ENCODE measurements at places on chromosomes 6 and 20. TPM values are rescaled to one million over a fixed set of nuclear protein-coding genes. Genes with fewer than 3 reads are reported as not detected.

Gene RWDD1
- total RNA-seq = 65.2 TPM

Gene PACRG
- 7.4 TPM for total RNA-seq

Gene NT5E
- 4.2 TPM for total RNA-seq

DNA sequence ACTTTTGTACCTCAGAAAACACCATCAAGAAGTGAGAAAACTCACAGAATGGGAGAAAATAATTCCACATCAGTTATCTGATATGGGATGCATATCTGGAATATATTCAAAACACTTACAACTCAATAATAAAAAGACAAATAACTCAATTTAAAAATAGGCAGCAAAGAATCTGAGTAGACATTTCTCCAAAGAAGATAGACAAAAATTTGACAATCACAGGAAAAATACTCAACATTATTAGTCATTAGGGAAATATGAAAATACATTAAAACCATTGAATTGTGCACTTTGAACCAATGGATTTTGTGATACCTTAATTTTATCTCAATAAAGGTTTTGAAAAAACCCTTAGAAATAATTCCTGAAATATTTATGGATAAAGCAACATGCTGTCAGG is 36.9 kb upstream of the STMND1 start:
- DNase-seq = no peak

Gene ZNF311
- 0.08 TPM for total RNA-seq

Gene LY6G6F
- not detected for total RNA-seq

- DNase-seq = no peak
Observed at GRCh38 chr6:110527516-110527915, 51.1 kb upstream of the SLC22A16 start.

DNA sequence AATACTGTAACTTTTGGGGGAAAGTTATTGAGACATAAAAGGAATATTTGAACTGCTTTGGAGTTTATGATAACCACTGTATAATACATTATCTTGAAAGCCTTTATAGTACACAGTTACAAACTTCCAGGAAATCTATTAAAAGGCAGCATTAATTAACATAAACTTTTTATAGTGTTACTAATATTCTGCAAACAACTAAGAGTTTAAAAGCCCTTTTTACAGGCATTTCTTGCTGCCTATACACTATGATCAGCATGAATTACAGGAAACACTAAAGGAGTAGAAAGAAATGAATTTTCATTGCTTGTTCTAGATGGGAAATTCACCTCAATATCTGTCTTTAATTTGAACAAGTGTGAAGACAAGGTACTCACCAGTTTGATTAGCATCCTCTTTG is 252.3 kb upstream of the ZFP64 start:
- no peak for DNase-seq

- no peak for DNase-seq
Observed at GRCh38 chr6:79780881-79781280, 149.8 kb downstream of the SH3BGRL2 start.

Gene IL17A
- total RNA-seq = not detected

GRCh38 chr6:170000071-170000843 is 248.8 kb downstream of the ERMARD start:
- DNase-seq = no peak

Gene PLEKHG1
- total RNA-seq = 7.3 TPM

- DNase-seq = no peak
Observed at GRCh38 chr6:33750244-33750991, 3.7 kb upstream of the IP6K3 start.

- DNase-seq = no peak
Observed at GRCh38 chr6:81166770-81167169, 585.7 kb downstream of the TENT5A start.

GRCh38 chr6:159212525-159213280 is 43.5 kb downstream of the FNDC1 start:
- DNase-seq = no peak
